Activated T-helper 1 cell treated with anti-CD3 and anti-CD28 coated beads, Interleukin-2, amount 50 U/mL, for 16 hours (primary cell): ENCODE measurements at places on chromosomes 5 and 9.

- DNase-seq = no peak
These were observed 545.2 kb upstream of the ACO1 start for GRCh38 chr9:31839273-31839672.

DNA sequence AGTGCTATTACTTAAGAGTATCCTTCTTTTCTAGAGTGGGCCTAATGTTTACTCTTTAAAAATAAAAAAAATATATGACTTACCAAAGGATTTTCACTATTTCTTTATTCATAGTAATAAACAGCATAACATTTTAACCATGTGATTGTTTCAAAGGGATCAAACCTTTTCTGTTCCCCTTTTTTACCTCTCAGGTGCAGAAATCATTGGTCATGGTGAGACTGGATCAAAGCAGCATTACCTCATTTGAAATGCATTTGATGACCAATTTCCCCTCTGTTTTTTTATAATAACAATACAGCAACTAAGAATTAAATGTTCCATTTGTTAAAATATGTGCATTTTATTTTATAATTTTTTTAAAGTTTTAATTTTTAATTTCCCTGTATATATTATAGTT is 598.0 kb upstream of the RGMB start:
- DNase-seq = no peak

DNA sequence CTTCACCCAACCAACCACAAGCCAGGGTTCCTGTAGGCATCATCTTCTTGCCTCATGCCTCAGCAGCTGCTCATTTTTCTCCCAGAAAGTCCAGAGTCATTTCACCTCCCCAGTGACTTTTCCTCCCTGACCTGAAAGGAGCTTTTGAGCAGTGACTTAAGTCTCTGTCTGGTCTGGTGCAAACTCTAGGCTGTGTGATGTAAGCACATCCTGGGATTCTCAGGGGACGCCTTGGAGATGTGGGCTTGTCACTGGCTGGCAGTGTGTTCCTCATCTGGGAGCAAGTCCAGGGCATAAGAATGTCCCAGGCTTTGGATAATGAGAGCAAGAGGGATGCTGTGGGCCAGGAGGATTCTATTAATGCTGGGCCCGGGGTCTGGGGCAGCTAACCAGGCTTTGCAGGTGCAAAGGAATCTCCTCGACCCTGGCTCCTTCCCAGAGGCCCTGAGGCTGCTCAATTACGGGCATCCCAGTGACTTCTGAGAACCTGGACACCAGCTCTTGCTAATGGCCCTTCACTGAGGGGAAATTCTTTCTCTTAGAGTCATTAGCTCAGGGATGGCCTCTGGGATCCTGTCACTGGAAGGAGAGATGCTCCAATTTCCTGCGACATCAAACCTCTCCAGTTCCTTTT is 211.0 kb upstream of the PANK3 start:
- DNase-seq = no peak

DNA sequence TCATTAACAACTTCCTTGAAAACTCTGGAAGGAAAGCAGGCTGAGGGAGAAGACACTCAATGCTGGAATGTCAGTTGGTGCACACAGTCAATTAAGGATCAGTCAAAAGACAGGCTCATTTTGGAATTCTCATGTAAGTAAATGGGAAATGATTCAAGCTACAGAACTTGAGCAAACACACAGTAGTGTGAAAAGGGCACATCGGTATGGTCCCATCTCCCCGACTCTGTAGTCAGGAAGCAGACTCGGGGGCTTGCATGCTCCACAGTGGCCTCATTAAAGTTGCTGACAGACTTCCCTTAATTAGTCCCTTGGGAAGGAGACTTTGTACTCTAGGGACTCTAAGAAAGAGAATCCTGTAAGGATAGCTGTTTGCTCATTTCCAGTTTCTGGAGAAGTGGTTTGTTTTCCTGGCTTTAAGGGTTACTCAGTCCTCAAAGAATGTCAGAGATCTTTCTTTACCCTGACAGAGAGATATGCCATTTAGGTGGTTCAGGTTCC is 339.2 kb downstream of the ADAMTS6 start:
- DNase-seq = no peak

- no peak for DNase-seq
These were observed 4.0 kb upstream of the ADAMTS16 start for GRCh38 chr5:5135957-5136676.

- no peak for DNase-seq
These were observed 88.3 kb downstream of the MTAP start for GRCh38 chr9:21890696-21891095.

- DNase-seq = no peak
These were observed 67.7 kb upstream of the FCN1 start for GRCh38 chr9:134985451-134985850.

DNA sequence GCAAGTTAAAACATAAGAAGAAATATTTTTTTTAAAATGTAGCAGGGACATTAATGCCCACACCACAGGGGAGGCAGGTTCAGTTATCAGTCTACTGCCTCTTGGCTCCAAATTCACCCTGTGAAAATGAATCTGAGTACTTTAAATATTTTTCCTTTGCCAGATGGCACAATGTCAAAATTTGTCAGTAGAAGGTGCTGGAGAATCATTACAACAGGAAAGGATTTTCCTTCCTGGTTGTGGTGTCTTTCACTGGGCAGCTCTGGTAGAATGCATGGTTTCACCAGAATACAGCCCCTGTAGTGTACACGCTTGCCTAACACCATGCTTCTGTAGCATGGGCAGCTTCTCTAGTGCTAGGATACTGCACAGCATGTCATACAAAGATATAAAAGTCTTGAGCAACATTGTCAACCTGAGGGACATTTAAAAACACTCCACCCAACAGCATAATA is 9.7 kb upstream of the SREK1 start:
- DNase-seq = no peak
